ENCODE measurements at places on chromosomes 16 and 17.

DNA sequence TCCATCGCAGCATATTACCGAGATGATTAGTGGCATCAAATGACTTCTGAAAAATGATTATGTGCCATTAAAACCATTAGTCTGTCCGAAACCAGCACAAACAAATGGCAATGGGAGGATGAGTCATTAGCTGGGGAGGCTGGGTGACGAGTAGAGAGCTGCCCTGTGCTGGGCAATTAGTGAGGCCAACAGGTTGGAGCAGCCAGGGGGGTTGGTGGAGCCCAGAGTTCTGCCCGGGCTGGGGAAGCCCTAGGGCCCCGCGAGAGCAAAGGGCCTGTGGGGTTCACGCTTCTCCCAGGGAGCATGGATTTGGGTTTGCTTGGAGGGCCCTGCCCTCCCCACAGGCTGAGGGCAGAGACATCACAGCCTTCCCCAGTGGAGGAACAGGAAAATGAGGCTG is 152.1 kb upstream of the RPL38 start:
- DNase-seq, result no peak

DNA sequence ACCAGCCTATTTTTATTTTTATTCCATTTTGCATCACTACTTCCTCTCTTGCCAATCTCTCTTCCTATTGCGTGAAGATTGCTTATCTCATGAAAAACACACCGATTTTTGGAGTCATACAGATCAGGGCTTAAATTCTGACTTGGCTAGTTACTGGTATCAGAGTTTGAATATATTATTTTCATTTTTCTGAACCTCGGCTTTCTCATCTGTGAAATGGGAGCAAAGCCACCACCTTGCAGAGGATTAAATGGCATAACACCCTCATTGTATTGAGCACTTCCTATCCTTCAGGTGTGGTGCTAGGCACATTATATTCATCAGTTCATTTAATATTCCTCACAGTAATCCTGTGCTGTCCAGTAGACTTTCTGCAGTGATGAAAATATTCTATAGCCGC is 208.8 kb downstream of the HAPSTR1 start:
- DNase-seq, result no peak

GRCh38 chr16:56607109-56607618 is 1.2 kb upstream of the MT2A start:
- DNase-seq, result no peak

GRCh38 chr16:47037396-47037745 is 63.9 kb upstream of the DNAJA2 start:
- DNase-seq, result no peak

- DNase-seq, result no peak
Observed at GRCh38 chr17:82029391-82029790, 2.1 kb upstream of the RAC3 start.

GRCh38 chr17:69346766-69347165 is 19.8 kb upstream of the ABCA5 start:
- no peak for DNase-seq

GRCh38 chr16:24013864-24014645 is 178.3 kb downstream of the PRKCB start:
- DNase-seq, result no peak

- DNase-seq, result no peak
Observed at GRCh38 chr16:35187665-35188225, 1728.3 kb downstream of the TP53TG3F start.

DNA sequence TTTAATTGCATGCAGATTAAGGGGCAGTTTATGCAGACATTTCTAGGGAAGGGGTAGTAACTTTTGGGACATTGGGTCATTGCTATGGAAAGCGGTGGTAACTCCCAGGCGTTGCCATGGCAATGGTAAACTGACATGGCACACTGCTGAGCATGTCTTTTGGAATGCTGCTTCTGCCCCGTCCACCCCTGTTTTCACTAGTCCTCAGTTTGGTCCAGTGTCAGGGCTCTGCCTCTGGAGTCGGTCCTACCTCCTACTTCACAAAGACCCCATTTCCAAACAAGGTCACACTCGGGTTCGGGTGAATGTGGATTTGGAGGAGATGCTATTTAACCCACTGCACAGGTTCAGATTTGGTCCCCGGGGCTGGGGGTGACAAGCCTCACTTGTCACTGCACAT is 2.9 kb downstream of the IL34 start:
- DNase-seq, result no peak

GRCh38 chr16:4375717-4376116 is 4.1 kb downstream of the VASN start:
- no peak for DNase-seq

DNA sequence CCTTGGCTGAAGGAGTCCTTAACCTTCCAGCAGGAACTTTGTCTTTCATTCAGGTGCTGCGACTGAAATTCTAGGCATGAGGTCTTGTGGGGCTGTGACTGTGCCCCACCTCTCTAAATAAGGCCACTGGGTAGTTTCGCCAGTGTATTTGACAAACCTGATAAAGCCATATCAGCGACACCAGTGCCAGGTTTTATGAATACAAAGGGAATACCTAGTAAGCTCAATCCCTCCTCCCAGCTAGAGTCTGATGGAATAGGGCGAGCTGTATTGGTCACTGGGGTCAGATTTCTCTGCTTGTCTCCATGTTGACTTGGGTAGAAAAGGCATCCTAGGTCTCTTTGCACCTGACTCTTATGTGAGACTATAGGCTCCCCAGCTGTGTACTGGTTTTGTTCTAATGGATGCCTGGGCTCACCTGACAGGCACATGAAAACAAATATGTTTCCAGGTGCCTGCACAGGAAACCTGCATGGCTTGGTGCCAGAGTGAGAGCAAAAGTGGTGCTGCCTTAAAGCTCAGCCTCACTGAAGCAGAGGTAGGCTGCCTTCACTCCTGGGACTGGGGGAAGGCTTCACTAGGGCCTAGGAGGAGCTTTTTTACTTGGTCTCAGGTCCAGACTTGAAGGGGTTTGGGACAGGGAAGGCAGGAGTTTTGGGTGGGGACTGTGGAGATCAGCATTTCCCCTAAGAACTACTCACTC is 8.3 kb downstream of the SLC7A6 start:
- no peak for DNase-seq

DNA sequence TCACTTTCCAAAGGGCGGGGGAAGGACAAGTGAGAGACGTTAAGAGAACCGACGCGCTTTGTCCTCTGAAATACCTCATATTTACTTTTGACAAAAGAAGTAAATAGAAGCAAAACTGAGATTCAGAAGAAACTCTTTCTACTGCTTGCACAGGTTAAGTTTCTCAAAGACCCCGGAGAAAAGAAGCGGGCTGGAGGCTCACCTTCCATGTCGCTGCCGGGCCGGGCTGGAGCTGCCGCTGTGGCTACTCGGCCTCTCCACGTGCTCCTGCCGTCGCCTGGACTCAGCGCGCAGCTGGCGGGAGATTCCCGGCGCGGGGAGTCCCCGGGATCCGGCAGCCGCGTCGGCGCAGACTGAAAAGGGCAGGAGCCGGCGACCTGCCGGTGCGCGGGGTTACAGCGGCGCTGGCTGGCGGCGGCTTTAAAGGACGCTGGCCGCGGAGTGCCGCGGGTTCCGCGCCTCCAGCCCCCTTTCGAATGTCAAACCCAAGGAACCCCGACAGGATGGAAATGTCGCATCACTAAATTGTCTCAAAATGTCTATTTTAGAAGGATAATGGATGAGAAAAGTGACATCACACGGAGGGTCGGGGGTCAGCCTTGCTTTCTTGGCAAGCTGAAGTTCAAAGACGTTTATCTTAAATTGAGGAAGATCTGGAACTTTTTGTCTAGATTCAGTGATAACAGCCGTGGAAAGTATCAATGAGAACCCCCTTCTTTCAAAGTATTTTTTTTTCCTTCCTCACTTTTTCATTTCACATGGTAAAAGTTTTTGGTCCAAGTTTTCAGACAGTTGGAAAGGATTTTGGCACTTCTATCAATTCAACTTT is at the start of gene IKZF3:
IKZF3 (minus strand) TSS at position 395 of the 829 bp plus-strand sequence; CDS start at position 209, 186 bp downstream.
- DNase-seq, result peak; percentile 44

GRCh38 chr16:86372193-86372592 is 138.1 kb upstream of the FOXF1 start:
- no peak for DNase-seq

DNA sequence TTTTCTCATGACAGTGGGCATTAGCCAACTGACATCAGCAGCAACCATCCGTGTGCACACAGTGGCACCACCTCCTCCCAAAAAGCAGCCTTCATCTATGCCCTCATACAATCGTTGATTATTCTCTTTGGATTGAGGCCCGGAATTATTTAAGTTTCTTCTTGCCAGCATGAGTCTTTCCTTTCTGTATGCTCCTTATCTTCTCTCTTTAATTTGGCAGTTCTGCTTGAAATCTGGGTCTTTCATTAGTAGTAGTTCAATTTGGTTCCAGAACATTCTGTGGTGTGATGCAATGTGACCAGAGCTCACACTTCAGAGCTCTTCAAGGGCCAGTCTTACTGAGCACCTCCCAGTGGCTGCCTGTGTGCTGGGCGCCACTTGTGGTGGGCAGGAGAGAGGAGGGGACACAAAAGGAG is 52.2 kb upstream of the STH start:
- DNase-seq, result no peak

DNA sequence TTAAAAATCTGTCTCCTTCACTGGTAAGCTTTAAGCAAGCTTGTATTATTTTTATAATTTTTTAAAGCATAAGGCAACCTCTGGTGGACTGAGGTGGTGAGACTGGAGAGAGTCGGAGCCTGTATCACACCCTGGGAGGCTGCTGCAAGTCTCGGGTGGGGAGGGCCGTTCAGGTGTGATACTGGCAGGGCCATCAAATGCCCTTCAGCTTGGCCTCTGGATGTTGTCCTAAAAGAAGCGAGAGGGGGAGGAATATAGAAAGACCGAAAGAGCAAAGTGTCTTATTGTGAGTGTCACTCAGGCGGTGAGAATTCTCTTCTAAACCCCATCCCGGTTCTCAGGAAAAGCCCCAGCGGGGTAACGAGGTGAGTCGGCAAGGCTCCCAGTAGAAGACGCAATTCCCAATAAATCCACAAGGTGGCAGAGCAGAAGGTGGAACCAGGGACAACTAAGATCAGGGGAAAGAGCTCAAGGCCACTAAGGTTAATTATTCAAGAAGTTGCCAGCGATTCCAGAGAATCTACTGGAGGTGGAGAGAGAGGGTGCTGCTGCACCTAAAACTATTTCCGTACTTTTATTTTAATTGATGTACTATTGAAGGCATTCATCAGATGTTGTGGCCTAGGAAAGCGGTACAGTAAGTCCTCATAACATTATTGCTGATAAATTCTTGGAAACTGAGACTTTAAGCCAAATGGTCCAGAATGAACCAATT is 14.1 kb downstream of the C17orf67 start:
- no peak for DNase-seq

GRCh38 chr16:86879268-86879667 is 300.9 kb downstream of the FOXL1 start:
- DNase-seq, result no peak

GRCh38 chr16:87322360-87322759 is 5.2 kb upstream of the C16orf95 start:
- DNase-seq, result no peak

DNA sequence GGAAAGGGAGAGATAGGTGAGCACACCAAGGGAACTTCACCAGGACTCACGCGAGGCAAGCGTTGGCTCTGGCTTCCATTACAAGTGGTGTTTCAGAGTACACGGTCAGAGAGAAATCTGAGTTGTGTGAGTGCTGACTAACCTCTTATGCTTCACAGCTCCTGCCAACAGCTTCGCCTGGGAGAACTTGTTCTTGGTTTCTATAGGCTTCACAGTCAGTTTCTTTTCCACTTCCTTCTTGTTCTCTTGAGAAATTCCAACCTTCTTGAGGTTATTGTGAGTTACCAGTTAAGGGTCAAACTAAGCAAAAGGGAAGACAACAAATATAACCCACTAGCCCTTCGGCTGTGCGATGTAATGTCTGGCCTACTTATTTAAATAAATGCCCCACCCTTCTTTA is 18.9 kb downstream of the PSME3IP1 start:
- DNase-seq, result no peak

- DNase-seq, result no peak
Observed at GRCh38 chr17:29048440-29049368, 5.8 kb downstream of the PIPOX start.

- no peak for DNase-seq
Observed at GRCh38 chr16:12171706-12172105, 195.2 kb downstream of the SNX29 start.

- no peak for DNase-seq
Observed at GRCh38 chr16:82643936-82644630, 17.3 kb downstream of the CDH13 start.

DNA sequence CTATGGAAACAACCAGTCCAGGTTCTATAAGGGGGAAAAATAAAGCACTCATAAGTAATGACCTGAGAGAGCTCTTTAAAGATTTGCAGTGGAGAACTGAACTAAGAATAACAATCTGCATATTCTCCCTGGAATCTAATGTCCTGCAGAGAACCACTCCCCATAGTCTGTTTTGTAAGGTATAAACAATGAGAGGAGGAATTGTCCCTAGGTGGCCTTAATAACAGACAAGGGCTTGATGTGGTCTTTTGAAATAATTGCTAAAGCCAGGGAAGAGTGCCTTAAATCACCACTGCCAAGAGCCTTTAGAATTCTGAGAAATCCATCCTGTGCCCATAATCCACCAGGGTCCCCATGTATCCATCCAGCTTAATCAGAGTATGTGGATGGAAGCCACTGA is 106.3 kb downstream of the CDH11 start:
- no peak for DNase-seq

GRCh38 chr16:89289428-89290395 is 72.2 kb downstream of the ZNF778 start:
- no peak for DNase-seq

DNA sequence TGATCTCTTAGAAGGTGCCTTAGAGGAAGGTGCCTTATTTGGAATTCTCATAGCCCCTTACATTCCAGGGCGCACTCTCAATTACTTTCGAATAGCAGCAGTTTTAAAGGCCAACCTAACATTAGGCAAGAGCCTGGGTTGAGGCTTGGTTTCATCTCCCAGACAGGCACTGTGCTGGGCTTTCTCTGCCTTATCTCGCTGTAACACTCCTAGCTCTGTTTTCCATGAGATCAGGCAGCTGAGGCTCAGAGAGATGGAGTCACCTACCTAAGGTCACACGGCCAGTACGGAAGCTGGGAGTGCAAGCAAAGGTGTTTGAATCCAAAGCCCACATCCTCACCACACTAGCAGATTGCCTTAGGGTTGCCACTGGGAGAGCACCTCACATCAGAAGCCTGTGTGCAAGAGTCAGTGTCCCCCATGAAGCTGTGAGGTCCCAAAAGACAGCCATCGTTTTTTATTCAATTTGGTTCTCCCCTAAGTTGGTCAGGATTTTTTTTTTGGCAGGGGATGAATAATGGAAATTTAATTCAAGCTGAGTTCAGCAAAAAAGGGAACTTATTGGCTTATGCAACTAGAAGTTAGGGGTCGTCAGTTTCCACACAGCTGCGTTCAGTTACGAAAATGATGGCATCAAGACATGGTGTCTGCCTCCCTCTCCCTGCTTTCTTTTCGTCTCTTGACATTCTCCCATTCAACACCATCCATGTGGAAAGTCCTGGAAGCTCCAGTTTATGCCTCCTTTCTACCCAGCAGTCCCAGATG is 206.4 kb downstream of the KATNIP start:
- no peak for DNase-seq

GRCh38 chr17:68302066-68302564 is 10.8 kb downstream of the ARSG start:
- no peak for DNase-seq

Measured in mesothelial cell of epicardium (in vitro differentiated cells).